ENCODE measurements at places on chromosomes 16 and 17.

- DNase-seq, result no peak
Observed at GRCh38 chr16:53626811-53627210, 76.8 kb downstream of the RPGRIP1L start.

GRCh38 chr16:19118938-19119431 lies 5.2 kb downstream of the ITPRIPL2 start:
- no peak for DNase-seq

GRCh38 chr17:5126719-5127488 lies 11.1 kb downstream of the USP6 start:
- no peak for DNase-seq

DNA sequence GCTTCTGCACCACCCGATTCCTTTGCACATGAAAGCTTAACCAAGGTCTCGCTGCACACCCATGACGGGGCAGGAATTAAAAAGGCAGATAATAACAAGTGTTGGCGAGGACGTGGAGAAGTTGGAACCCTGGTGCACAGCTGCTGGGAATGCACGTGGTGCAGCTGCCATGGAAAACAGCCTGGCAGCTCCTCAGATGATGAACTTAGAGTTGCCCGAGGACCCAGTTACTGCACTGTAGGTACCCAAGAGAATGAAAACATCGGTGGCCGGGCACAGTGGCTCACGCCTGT lies 211.6 kb upstream of the CIBAR2 start:
- no peak for DNase-seq

- DNase-seq, result no peak
Observed at GRCh38 chr17:58452738-58453137, 35.4 kb upstream of the RNF43 start.

DNA sequence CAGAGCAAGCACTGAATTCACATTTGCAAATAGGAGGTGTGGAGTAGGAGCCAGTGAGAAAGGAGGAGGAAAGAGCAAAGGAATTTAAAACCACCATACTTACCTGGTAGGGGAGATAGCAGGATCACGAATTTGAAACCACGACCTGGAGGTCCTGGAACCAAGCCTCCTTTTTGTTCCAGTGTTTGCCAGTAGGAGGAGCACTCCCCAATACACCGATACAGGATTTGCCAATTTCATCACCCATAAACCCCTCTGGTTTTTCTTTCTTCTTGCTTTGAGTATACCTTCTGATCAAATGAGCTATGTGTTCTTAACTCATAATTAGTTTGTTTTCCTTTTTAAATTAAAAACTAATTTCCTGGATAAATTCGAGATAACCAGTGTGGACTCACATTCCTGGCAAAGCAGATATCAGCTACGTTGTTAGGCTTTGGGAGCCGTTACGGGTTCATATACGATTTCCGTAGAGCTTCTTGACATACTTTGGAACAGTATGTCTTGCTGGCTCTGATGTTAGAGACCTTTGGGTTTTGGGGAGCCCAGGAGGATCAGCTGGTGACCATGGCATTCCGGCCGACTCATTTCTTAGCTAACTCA lies 22.7 kb downstream of the BCO1 start:
- DNase-seq, result no peak
